ENCODE measurements at places on chromosomes 5 and 9. TPM values are rescaled to one million over a fixed set of nuclear protein-coding genes. Genes with fewer than 3 reads are reported as not detected.

DNA sequence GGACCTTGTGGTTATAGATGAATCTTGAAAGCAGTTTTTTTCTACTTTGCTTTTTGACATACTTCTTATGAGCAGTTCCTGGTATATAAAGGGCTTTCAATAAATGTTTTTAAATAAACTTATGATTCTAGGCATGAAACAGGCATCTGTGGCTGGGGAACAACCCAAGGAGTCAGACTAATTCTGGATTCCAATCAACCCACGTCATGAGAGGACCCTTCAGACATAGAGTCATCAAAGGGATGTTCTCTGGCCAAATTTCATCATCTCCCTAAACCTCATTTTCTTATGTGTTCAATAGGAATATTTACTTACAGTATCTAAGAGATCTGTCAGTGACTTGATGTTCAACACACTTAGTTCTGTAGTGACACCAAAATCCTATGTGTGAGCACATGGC, 243.8 kb upstream of the ZNF462 start:
- peaks cover 10% of the 10 kb centered on the region for H3K4me1 ChIP-seq
- no peaks in the 10 kb centered on the region for H3K27me3 ChIP-seq
- H3K4me3 ChIP-seq, result no peak overlapping the region
- H3K36me3 ChIP-seq, result no peaks in the 10 kb centered on the region

GRCh38 chr5:146070746-146071145, 34.6 kb downstream of the PLAC8L1 start:
- no peaks in the 10 kb centered on the region for H3K36me3 ChIP-seq
- H3K4me1 ChIP-seq, result no peaks in the 10 kb centered on the region
- DNase-seq, result no peak
- H3K27me3 ChIP-seq, result no peaks in the 10 kb centered on the region
- H3K27ac ChIP-seq, result no peak overlapping the region
- H3K4me3 ChIP-seq, result no peak overlapping the region

DNA sequence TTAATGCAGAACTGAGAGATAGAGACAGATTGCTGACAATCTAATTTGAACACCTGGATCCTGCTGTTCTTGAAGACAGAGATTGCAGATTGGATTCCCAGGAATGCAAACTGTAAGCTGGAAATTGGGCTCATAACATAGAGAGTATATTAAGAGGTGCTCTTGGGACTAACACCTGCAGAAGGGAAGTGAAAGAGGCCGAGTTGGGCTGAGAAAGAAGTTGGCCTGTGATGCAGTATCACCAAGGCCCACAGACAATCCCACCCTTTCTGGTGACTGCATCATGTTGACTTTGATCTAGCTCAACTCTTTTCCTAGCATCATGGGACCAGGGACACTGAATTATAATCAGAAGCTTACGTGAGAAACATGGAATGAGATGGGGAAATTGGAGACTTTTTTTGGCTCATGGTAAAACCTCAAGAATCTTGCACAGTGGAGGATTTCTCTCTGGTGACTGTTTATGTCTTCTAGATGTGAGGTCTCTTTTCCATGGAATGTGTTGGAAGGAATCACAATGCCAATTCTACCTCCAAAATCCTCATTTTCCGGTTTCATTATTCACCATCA, 36.5 kb upstream of the NUDT12 start:
- no peak overlapping the region for H3K4me3 ChIP-seq
- no peaks in the 10 kb centered on the region for H3K4me1 ChIP-seq
- no peak overlapping the region for H3K27ac ChIP-seq
- no peaks in the 10 kb centered on the region for H3K27me3 ChIP-seq
- no peaks in the 10 kb centered on the region for H3K36me3 ChIP-seq

C9orf153 gene
- not detected for total RNA-seq

FST gene
- total RNA-seq, result 5.6 TPM

HAVCR1 gene
- not detected for total RNA-seq

Data from vagina (tissue), 2 donors.